NCI-H524 treated with DMSO at 0.1 percent for 48 hours (cell line): ENCODE measurements at places on chromosomes 2 and 18.
A peak's percentile ranks its signal among the peaks of the same experiment; 100 is the strongest.

DNA sequence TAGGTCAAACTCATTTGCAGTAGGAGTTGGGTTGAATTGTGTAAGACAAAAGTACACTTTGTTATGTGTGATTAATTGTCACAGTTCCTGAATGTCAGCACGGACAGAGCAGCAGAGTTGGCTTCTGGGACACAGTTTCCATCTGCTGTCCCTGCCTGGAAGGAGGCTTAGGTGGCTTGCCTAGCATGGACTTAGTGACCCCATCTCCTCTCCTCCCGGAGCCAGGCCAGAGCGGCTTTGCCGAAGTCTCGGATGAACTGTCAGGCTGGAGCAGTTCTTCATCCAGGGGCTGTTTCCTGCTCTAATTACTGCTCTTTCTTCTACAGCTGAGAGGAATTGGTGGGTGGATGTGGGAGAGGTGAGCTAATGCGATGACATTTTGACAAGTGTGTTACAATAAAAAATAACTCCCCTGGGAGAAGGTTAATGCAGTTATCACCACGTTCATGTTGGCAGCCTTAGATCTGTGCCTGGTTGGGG is 102.0 kb downstream of the SH3RF3 start:
- no peak for DNase-seq

- no peak for DNase-seq
These were observed 57.1 kb downstream of the ZFP36L2 start for GRCh38 chr2:43169099-43169945.

DNA sequence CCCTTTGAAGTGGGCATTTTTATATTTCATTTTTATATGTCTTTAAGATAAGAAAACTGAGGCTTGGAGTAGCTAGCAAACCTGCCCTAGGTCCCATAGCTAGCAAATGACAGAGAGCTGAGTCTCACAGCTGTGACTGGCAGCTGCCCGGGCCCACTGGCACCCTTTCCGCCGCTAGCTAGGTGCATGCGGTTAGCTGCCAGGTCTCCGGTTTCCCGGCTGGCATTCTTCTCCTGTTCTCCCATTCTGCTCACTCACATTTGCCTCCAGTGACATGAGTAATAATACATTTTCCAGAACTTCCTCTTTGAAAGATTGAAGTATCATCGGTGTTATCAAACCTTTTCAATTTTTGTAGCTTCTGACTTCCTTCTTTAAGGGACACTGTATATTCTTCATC is 38.7 kb downstream of the MTCL1 start:
- peak; percentile 24 for DNase-seq

- DNase-seq = no peak
These were observed 18.8 kb downstream of the ARHGAP15 start for GRCh38 chr2:143148011-143148410.

- no peak for DNase-seq
These were observed 182.7 kb downstream of the MYO3B start for GRCh38 chr2:170360546-170361089.

DNA sequence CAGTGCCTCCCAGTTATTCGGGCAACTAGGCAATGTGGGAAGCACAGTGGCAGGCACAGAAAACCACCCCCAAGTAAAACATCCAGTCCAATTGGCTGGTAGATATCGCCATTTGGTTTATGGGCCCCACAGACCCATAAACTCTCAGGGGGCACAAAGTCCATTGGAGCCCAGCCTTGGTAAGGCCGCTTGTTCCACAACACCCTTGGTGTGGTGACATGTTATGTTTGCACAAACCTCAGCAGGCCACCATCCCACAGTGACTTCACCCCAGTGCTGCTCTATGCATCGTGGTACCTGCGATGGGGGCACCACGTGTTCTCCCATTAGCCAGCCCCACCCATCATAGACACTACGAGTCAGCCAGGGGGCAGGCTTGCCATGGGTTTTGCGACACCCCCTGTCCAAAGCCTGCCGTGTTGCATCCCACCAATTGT is 18.5 kb downstream of the PHOSPHO2 start:
- no peak for DNase-seq

- no peak for DNase-seq
These were observed 1223.1 kb upstream of the ZEB2 start for GRCh38 chr2:145743011-145743410.

DNA sequence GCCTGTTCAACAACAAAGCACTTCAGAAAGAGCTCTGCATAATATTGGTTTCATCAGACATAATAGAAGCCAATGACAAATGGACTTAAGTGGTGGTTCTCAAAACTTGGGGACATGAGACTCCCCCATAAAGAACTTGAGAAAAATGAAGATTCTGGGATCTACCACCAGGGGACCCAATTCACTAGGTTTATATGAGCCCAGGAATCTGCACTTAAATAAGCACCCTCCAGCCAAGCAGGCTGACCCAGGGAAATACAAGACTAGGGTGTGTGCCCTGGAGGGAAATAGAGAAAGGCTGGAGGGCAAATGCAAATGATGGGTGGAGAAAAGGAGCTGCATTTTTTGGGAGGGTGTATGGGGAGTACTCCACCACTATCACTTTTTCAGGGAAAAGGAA is 52.5 kb downstream of the SATB2 start:
- DNase-seq = no peak

DNA sequence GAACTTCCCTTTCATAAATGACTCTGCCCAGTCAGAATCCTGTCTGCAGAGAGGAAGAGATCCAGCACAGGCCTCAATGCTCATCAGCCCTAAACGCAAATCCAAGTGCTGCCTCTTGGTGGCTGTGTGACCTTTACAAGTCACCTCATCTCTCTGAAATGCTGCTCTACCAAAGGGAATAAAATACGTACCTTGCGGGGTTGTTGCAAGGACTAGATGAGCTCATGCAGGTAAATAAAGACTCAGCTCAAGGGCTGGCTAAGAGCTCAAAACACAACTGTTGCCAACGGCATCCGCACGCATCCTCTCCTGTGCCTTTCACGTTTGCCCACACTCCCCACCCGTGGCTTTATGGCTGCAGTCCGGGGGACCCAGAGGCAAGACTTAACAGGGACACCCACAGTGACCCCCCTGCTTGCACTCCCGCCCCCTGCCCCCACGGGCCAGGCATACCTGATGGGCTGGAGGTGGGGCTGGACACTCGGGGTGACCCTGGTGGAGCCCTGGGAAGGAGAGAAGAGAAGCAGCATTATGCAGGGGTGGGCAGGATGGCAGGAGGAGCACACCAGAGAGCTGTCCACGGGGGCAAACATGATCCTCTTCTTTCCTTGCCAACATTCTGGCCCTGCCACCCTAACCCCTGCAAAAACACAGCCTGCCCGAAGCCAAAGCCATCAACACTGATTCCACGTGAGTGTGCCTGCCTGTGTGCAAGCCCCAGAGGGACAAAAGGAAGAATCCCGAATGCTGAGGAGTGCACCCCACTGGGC is 102.6 kb downstream of the TNS1 start:
- DNase-seq = no peak

- DNase-seq = no peak
These were observed 22.7 kb upstream of the CASP8 start for GRCh38 chr2:201237486-201238123.

DNA sequence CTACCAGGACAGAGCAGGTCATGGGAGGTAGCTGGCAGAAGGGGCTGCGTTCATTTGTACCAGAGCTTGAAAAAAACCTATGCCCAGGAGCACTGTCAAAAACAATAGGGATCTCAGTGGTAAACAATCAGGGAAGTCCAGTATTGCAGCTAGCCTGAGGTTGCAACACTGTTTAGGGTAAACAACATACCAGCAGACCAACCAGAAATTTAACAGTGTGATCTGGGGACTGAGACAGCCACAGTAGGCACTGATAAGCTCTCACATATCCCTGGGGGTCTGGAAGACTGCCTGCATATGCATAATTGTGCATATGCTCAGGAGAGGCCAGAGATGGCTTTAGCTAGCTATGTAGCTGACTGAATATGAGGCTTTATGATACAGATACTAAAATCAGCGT is 12.0 kb upstream of the ZCCHC2 start:
- DNase-seq = no peak

DNA sequence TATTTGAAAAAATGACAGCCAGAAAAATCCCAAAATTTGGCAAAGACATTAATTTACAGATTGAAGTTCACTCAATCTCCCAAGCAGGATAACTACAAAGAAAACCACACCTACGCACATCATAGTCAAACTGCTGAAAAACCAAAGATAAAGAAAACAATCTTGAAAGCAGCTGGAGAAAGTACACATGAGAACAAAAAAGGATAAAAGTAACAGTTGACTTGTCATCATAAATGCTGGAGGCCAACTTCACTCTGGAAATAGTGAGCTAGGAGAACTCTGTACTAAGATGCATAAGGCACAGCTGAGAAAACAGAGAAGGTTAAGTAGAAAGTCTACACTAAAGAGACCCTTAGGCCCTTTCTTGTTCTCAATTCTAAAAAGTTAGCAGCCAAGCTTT is 73.1 kb downstream of the TLK1 start:
- no peak for DNase-seq

- no peak for DNase-seq
These were observed 22.1 kb upstream of the CATIP start for GRCh38 chr2:218334531-218334930.

DNA sequence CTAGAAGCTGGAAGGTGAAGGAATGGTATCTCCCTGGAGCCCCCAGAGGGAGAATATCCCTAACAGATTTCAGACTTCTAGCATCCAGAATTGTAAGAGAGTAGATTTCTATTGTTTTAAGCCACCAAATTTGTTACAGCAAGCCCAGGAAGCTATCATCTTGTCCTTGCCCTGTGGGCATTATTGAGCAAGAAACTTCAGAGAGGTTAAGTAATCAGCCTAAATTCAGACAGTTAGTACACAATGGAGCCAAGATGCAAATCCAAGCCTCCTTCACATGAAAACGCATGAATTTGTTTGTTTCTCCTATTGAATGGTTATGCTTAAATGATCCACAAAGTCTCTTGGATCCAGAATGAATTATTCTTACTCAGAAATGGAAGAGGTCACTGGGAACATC is 55.2 kb upstream of the TRIB2 start:
- DNase-seq = no peak

GRCh38 chr2:151767536-151767935 is 33.3 kb upstream of the NEB start:
- DNase-seq = no peak

DNA sequence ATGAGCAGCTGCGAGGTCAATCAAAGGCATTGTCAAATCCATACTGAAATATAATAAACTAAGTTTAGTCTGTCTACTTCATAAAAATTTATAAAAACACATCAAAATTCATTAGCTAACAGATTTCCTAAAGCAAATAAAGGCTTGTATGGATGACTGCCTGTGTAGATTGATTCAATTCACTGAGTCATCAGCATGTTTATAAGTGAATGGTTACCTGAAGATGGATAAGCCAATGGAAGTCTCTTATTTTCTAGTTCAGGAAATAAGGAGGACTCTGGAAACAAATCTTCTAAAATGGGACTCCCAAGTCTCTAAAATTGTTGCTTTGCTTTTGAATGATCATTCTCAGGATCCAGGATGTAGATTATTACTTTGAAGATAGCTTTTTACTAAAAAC is 57.0 kb upstream of the HNRNPA3 start:
- DNase-seq = no peak

DNA sequence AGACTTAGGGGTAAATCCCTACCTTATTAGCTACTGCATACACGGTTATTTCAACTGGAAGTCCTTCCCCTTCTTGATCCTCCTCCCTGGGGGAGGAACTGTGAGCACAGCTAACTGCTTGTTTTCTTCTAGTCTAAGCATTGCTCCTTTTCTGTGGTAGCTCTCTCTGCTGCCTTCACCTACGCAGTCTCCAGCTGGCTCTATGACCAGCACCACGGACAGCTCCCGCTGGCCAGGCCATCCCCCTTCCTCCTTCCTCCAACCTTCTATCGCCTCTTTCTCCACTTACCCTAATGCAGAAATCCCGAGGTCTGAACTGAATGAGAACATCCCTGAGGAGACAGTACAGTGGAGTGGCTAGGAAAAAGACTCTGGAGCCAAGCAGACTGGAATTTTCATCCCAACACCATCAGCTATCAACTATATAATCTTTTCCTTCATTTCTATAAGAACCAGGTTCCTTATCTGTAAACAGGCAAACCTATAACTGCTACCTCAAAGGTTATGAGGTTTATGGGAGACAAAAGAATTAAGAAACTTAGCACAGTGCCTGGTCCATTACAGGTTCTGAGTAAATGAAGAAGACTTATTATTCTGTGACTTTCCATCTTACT is 4.7 kb upstream of the CFAP65 start:
- DNase-seq = no peak

- no peak for DNase-seq
These were observed 21.6 kb downstream of the PTPN2 start for GRCh38 chr18:12862467-12862866.

DNA sequence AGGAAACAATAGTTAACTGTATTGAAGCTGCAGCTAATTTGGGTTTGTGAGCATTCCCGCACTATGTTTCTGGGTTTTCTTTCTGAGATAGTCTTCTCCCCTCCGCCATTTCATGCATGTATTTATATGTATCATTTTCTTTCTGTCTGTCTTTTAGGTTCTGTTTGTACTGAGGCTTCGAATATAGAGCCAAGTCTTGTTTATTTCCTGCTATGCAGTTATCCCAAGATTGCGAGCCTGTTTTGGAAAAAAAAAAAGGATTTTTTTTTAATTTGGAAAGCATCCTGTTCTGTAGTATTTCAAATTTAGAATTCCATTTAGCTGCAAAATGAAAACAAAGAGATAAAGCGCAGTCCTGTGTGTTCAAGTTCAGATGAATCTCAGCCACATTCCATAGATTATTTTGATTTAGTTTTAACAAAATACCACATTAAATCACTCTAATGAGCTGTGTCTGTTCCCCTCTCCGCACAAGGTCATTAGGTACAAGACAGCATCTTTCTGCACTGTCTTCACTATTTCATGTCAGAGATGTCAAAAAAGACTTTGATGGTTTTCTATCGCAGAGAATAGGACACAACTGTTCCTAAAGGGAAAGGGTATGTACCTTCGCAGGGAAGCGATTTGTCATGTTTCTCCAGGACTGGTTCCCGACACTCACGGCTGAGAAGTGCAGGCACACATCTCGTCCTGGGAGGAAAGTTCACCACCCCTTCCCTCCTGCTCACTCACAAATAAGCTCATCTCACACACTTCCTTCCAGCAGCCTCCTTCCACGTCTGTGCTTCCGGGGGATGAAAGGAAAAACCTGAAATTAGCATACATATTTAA is 443.4 kb downstream of the ZNF516 start:
- no peak for DNase-seq

DNA sequence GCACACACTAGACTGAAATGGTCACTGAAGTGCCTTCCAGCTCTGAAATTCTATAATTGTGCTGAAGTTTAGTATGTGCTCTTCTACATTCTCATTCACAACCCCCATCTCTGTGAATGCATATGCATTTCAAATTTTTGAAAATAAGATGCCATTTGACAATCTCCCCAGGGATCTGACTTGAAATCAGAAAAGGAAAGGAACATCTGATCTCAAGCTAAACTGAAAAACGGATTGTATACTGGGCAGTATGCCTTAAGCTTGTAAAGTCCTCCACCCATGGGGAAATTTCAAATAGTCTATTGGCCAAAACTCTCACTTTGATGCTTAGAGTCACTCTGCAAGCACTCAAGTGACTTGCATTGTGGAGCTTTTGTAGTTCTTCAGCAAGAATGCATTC is 22.9 kb downstream of the FAP start:
- no peak for DNase-seq

GRCh38 chr18:8741117-8741516 is 35.8 kb downstream of the MTCL1 start:
- DNase-seq = no peak
